ENCODE measurements at places on chromosomes 4 and X.

DNA sequence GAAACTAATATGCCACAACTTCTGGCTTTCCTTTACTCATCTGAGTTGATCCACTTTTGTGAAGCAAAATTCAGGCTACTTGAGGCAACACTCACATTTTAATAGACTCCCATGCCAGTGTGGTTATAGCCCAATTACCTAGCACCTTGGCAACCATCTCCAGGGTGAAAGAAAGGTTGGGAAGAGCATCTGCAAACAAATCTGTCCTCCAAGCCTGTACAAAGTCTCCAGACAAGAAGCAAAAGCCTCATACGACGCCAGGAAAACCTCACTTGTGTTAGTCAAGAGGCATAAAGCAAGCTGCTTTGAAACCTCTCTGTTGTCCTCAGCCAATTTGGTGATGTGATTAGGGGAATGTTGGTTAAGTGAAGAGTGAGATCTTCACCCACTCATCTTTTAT is 246.6 kb downstream of the THOC2 start:
- no peak for DNase-seq

DNA sequence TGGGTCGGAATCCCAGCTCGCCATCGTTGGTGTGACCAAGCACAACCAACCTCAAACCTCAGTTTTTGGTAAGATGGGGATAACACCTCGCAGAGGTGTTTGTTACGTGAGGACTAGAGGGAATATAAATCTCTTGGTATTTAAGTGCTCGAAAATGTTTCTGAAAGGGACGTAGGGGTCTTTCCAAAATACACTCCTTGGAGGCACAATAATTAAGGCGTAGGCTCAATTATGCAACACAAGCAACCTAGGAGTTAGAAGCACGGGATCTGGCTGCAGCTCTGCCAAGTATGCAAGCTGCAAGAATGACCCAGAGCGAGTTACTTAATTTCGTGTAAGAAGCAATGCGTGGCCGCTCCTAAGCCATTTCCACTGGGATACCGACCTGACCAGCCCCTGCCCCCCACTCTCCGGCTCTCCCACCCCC is 552 bp downstream of the ADH5 start:
- DNase-seq = no peak

DNA sequence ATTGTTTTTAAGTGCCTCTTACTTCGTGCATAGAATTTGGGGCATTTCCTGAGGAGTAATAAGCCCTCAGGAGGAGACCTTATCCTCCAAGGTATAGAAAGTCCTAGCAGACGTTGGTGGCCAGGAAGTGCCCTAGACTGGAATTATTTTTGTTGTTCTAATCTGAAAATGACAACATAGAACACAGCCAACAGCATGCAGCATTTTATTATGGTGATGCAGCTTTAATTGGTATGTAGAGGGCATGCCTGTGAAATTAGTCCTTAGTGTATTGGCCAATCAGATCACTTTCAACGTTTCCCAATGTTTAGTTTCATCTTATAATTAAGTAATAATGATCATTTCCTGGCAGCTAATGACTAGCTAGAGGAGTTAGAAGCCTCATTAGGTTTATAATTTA is 199.2 kb downstream of the SHROOM3 start:
- no peak for DNase-seq

- no peak for DNase-seq
These were observed 231.5 kb downstream of the UNC5C start for GRCh38 chr4:95317085-95317793.

DNA sequence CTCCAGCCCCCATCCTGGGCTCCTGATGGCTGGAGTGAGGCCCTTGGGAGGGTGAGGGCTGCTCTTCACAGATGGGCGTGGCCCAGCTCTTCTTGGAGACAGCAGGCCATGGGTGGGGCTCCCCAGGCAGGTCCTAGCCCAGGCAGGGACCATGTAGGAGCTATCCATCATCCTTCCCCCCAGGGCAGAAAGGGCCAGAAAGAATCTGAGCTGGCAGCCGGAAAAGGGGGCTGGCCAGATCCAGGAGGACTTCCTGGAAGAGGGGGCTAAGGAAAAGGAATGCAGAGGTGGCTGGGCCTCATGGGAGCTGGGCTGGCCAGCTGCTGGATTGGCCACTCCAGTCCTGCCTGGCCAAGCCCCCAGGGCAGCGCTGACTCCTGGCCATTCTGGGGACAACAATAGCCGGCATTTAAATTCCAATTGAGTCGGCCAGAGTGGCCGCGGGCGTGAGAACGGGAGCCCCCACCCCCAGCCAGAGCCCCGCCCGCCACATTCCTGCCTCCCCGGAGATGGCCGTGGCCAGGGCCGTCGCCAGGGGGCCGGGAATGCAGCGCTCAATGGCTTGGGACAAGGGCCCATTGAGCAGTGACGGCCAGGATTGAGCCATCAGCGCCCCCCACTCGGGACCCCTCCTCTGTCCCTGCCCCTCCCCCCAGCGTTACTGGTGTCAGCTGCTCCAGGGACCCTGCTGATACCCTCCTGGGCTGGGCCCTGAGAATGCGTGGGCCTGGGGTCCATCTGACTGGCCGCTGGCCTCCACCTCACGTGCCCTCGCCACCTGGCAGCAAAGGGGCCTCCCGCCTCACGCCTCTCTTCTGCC is 15.1 kb upstream of the FGFR3 start:
- no peak for DNase-seq

GRCh38 chrX:42119076-42119475 is 195.7 kb upstream of the CASK start:
- no peak for DNase-seq

GRCh38 chr4:76856243-76857073 is 41.5 kb downstream of the SOWAHB start:
- no peak for DNase-seq
